Thoracic aorta (tissue), 2 donors: ENCODE measurements at places on chromosomes 4 and X. TPM values are rescaled to one million over a fixed set of nuclear protein-coding genes. Genes with fewer than 3 reads are reported as not detected.

- DNase-seq: no peak
Measured at GRCh38 chr4:74309223-74309622, 953 bp downstream of the EPGN start.

DNA sequence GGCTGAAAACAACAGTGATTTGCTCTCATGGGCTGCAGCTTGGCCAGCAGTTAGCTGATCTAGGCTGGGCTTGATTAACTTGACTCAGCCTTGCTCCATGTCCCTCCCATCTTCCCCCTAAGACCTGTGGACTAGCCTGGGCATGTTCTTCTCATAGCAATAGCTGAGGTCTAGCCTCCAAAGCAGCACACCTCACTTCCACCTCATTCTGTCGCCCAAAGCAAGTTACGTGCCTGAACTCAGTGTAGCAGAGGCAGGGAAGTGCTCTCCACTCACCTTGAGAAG lies 62.2 kb downstream of the EVC start:
- DNase-seq: no peak

- no peak for DNase-seq
Measured at GRCh38 chr4:175090116-175090515, 172.0 kb downstream of the ADAM29 start.

- no peak for DNase-seq
Measured at GRCh38 chrX:45435481-45435880, 234.8 kb upstream of the DIPK2B start.

DNA sequence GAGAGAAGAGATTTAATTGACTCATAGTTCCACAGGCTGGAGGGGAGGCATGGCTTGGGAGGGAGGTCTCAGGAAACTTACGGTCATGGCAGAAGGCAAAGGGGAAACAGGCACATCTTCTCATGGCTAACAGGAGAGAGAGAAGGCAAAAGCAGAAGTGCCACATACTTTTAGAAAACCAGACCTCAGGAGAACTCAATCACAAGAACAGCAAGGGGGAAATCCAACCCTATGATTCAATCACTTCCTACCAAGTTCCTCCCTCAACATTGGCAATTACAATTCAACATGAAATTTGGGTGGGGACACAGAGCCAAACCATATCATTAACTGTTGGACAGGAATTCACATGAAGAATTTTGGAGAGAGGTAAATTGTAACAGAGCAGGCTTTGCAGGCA lies 485.3 kb upstream of the PITX2 start:
- no peak for DNase-seq

DNA sequence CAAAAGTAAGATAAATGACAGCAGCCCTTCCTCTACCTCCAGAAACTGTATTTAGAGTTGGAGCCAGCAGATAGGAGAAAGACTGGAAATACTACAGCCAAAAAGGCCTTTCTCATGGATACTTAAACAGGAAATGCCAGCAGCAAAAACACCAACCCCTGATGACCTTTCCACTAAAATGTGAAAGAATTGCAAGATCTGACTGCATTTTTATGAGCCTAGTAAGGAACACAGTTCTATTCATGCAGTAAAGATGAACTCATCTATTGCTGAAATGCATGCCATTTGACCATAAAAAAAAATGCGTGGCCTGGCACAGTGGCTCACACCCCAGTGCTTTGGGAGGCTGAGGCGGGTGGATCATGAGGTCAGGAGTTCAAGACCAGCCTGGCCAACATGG lies 19.9 kb downstream of the ABCG2 start:
- no peak for DNase-seq

DNA sequence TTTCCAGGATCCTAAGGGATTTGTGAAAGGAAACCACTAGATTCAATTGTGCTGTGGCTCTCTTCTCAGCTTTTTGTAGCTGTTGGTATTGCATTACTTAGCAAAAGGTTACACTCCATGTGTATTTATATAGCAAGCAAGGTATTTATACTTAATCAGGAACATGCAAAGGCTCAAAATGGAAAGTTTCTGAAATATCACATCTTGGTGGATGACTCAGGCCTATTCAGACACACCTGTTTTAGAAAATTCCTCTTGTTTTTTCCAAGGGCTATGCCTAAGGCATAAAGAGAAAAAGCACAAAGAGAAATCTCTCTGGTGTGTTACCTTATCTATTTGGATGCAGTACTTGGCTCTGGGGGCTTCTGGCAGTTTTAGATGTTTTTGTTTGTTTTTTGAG lies 144.4 kb upstream of the GALNT7 start:
- DNase-seq: no peak

DNA sequence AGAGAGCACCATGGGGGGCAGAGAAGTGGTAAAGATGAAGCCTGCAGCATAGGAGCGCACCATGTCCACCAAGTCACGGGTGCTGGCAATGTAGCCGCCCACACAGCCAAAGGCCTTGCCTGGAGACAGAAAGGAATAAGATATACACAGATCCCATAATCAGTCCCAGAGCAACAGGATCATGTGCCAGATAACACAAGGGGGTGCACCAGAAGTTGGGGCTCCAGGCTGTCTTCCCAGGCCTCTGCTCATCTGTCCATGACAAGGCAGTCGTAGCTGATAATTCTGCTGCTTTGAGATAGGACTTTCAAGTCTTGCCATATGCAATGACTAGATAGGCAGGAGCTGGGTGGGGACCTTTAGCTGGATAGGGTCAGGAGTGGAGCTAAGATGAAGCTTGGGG lies 14.7 kb downstream of the APEX2 start:
- no peak for DNase-seq

DNA sequence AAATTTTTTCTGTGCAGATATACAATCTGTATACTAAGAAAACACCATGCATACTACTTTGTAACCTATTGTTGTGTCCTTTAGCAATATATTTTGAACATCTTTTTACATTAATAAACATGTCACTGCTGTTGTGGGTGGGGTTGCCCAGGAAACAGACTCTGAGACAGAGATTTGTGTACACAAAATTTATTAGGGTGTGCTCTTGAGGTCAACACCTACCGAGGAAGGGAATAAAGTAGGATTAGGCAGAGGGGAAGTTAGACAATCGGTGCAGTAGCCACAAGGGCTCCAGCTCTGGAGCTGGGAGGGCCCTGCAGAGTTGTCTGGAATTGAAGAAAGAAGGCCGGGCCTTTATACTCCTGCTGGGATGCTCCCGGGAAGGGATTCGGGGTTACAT lies 56.4 kb downstream of the CXorf58 start:
- DNase-seq: no peak

GRCh38 chrX:149630681-149631233 lies 835 bp downstream of the TMEM185A start:
- no peak for DNase-seq

DNA sequence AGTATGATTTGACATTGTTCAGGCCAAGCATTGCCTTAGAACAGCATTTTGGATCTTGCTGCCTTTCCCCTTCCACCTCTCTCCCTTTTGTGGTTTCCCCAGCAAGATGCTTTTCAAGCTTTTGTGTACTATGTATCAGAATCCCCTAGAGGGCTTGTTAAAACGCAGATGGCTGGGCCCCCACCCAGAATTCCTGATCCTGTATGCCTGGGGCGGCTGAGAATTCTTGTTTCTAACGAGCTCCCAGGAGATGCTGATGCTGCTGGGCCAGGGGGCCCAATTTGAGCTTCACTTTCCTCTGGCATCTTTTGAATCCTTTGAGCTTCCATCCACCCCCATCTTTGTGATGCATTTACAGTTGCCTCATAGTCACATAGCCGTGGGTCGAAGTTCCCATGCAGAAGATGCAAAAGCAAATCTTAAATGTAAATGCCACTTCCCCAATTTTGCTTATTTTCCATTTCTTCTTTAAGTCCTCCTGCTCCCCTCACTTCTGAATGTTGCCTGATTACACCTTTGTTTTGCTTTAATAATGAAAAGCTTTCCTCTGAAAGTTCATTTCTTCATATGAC lies 18.5 kb downstream of the HCCS start:
- DNase-seq: no peak

GRCh38 chrX:42098900-42099299 lies 175.5 kb upstream of the CASK start:
- no peak for DNase-seq

- no peak for DNase-seq
Measured at GRCh38 chrX:123962006-123962467, 531 bp downstream of the STAG2 start.

NRK gene
- 5.7 TPM for total RNA-seq

CPE gene
- 458 TPM for total RNA-seq

MCTS1 gene
- 19.2 TPM for total RNA-seq
